SJSA1 (cell line): ENCODE measurements at places on chromosomes 6 and 20. TPM values are rescaled to one million over a fixed set of nuclear protein-coding genes. Genes with fewer than 3 reads are reported as not detected.

GRCh38 chr6:26251354-26252076, 113.5 kb upstream of the BTN3A2 start:
- peak; percentile 72 for DNase-seq

GRCh38 chr20:5214826-5215225, 88.0 kb downstream of the CDS2 start:
- no peak for DNase-seq

- DNase-seq = no peak
Observed at GRCh38 chr6:167245591-167245990, 45.5 kb upstream of the UNC93A start.

DNA sequence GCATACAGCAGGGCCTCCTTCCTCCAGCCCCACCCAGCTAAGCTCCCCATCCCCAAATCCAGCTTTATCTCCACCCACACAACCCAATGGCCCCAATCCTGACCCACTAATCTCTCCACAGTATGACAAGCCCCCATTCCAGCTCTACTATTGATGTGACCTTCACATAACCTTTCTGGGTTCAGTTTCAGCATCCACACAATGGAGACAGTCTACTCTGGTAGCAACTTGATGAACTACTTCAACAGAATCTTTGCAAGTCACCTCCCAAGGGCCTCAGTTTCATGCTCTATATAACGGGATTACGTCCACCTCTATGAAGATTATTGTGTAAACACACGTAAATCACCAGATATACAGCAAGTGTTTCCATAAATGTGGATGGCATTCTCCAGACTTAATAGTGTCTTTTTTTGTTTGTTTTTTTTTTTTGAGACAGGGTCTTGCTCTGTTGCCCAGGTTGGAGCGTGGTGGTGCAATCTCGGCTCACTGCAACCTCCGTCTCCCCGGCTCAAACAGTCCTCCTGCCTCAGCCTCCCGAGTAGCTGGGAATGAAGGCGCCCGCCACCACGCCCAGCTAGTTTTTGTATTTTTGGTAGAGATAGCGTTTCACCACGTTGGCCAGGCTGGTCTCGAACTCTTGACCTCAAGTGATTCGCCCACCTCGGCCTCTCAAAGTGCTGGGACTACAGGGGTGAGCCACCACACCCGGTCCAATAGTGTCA, 1.4 kb downstream of the AHCY start:
- DNase-seq = no peak

GRCh38 chr6:169848946-169849345, 97.5 kb downstream of the ERMARD start:
- no peak for DNase-seq

DNA sequence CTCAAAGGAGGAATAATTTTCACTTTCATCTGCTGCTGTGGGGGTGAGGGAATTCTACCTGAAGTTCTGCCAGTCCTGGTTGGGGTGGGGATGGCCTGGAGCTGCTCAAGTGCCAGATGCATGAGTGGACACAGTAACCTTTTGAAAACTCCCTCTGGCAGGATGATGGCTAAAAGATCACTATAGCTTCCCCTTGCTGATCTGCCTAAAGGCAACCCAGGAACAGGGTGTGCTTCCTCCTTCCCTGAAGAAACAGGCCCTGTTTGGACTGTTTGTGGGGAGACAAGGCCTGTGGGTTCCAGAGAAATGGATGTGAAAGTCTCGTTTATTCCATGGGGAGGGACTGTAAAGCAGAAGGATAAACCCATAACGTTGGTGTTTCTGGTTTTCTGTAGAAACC, 176.9 kb downstream of the DTNBP1 start:
- no peak for DNase-seq

GRCh38 chr6:33985947-33986346, 159.9 kb downstream of the GRM4 start:
- no peak for DNase-seq

GRCh38 chr20:25191689-25192088, 3.8 kb upstream of the ENTPD6 start:
- no peak for DNase-seq

DNA sequence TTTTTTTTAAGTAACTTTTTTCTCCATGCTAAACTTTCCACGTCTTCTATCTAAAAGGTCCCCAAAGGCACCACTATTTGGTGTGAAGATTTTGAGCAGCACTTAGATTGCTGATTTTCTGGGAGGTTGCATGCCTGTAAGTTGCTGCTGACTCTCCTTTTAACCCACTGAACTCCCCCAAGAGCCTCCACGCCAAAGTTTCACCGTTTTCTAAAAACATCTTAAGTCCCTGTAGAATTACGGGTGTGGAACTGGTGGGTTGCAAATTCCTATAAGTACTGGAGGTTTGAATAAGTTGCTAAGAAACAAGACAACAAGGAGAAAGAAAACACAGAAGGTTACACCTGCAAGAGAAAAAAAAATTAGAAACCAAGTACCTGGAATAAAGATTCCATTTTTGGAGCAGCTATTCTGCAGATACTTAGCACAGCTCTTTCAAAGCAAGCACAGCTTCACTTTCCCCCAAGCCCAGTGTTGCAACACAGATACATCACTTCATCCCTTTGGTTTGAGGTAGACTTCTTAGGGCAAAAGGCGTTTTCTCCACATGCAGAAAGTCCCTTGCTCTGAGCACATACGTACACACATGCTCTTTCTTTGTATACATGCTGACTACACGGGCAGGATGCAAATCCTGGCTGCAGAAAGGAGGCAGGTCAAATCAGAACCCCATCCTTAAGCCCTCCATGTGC, 5.0 kb downstream of the JAG1 start:
- no peak for DNase-seq

DNA sequence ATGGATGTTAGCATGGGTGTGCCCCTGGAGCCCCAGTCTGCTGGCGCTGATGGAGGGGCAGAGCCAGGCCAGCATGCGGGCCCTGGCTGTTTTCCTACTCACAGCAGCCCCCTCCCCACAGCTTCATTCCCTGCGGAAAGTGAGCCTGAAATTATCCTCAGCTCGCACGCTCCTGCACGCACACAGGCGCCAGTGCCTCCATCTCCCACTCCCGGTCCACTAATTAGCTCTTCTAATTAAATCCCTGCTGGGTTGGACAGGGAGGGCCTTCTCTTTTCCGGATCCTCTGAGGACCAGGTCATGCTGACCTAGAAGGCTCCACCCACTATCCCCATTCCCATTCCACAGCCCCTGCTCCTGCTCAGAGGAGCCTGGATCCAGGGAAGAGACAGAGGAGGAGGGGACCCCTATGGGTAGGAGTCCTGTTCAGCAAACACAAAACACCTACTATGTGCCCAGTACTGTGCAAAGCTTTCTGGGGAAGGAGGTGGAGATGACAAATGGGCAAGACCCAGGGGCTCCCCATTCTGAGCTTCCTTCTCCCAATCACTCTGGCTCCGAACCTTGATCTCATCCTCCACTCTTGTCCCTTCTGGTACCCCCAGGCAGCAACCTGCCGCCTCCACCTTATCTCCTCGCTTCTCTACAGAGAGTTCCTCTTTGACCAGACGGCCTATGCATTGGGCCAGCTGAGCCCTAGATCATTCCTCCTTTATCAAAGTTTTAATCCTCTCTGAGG, 70.2 kb upstream of the CCDC167 start:
- no peak for DNase-seq

DNA sequence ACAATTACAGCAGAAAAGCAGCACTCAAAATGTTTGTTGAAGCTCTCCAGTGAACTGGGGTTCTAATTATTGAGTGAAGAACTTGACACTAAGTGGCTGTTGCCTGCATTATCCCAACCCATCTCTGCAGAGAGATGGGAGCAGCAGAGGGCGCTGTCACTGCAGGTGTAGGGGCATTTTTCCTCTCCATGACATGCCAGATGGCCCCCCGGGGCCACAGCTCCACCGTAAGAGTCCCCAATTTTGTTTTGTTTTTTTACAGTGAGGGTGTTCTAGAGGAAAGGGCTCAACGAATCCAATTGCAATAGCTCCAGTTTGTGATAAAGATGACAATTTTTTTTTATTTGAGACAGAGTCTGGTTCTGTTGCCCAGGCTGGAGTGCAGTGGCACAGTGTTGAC, 1.9 kb upstream of the FUCA2 start:
- no peak for DNase-seq

GRCh38 chr20:34220561-34220960, 20.7 kb upstream of the ASIP start:
- peak; percentile 73 for DNase-seq

DNA sequence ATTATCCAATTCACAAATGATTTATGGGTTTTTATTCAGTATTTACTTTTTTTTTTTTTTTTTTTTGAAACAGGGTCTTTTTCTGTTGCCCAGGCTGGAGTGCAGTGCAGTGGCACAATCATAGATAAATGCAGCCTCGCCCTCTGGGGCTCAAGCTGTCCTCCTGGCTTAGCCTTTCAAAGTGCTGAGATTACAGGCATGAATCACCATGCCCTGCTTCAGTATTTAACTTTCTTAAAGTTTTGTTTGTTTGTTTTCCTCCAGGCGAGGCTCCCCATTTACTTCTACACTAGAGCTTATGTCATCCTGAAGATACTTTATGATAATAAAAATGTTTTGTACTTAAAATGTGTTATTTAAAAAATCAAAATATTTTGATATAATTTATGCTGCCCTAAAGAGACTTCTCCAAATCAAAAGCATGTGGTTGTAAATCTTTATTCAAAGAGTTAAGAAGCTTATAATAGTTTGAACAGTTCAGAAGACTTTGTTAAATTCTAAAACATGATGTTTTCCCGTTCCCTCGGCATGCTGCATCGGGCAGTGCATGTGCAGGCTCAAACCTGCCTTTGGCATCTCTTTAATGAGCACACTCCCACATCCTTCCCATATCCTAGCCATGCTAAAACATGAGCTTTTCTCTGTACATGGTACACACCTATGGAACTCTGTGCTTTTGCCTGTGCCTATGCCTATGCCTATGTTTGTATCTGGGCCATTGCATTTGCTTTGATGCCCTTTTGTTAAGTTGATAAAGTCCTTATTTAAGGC, 11.0 kb downstream of the SMPDL3A start:
- peak; percentile 57 for DNase-seq

DNA sequence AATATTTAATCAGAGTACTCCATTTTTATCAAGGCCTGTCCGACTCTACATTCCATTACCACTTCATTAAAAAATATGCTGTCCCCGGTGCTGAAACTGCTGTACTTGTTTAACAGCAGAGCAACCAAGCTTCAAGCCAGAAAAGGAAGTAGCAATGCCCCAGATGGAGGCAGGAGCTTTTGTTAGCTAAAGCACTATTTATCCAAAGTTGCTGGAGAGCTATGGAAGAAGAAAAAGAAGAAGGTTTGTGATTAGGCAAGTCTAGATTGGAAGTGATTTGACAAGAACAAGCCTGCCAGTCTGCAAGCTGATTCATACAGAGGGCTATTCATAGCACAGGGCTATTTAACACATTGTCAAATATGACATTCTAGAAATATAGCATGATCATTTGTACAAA, 160.9 kb upstream of the SPTLC3 start:
- no peak for DNase-seq

DNA sequence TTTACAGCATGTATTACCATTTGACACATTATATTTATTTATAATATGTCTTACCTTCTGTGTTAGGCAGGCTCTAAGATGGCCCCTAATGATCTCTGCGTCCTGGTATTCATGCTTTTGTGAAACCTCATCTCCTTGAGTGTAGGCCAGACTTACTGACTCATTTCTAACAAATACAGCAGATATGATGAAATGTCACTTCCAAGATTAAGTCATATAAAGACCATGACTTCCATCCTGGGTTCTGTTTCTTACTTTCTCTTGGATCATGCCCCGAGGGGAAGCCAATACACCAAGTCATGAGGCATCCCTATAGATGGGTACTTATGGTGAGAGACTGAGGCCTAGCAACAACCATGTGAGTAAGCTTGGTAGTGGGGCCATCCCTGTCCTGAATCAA, 30.2 kb downstream of the ZHX3 start:
- DNase-seq = no peak

DNA sequence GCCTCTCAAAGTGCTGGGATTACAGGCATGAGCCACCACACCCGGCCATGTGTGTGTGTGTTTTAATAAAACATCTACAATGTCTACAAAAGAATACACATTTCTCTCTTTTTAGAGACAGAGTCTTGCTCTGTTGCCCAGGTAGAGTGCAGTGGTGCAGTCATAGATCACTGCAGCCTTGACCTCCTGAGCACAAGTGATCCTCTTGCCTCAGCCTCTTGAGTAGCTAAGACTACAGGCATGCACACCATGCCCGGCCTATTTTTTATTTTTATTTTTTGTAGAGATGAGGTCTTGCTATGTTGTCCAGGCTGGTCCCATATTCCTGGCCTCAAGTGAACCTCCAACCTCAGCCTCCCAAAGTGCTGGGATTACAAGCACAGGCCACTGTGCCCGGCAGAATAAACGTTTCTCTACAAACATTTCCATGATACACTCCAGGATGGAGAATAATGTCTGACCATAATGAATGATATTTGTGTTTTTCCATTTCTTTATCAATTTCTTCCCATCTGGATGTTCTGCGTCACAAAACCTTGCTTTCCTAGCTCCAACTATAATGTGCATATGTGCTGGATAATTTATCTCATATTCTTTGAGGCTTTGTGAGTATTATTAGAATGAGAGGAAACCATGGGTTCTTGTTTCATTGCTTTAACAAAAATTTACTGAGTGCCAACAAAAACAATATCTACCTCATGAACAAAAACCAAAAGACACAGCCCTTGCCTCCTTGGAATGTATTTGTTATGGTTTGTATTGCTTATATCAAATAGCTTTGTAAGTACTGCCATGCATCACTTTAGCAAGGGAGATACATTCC, 28.6 kb upstream of the CCN2 start:
- no peak for DNase-seq

DNA sequence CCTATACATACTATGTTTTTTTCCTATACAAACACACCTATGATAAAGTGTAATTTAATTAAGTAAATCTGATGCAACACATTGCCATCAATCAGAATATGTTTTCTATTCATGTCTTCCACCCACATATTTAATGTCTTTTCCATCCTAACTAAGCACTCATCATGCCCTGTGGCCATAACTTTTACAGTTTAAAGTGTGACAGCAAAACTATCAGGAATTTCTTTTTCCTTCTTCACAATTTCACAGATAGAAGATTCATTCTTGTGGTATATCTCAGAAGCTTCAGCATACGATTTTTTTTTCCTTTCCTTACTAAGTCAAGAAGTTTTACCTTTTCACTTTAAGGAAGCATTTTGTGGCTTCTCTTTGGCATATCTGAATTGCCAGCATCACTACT, 7.0 kb upstream of the BEND6 start:
- DNase-seq = no peak

GRCh38 chr6:114611696-114612095, 268.9 kb upstream of the HS3ST5 start:
- DNase-seq = no peak

GRCh38 chr6:128570680-128571063, 50.3 kb upstream of the PTPRK start:
- no peak for DNase-seq

- DNase-seq = no peak
Observed at GRCh38 chr6:13573669-13574110, 711 bp upstream of the SIRT5 start.

- DNase-seq = peak; percentile 37
Observed at GRCh38 chr20:59825944-59826759, 107.3 kb downstream of the SYCP2 start.

GRCh38 chr6:107714104-107714503, 110.0 kb downstream of the SCML4 start:
- no peak for DNase-seq

- no peak for DNase-seq
Observed at GRCh38 chr20:58693226-58694006, 816 bp downstream of the NPEPL1 start.

The MLIP gene
- not detected in 2 replicates for total RNA-seq

The BPIFB4 gene
- total RNA-seq = not detected in 2 replicates

The C20orf141 gene
- total RNA-seq = not detected in 2 replicates

The RGL2 gene
- 24.5 and 35.7 TPM in 2 replicates for total RNA-seq

The CLPSL2 gene
- total RNA-seq = not detected in 2 replicates

The SIRPD gene
- not detected in 2 replicates for total RNA-seq

The HLA-DRA gene
- total RNA-seq = not detected in 2 replicates

The SLPI gene
- not detected in 2 replicates for total RNA-seq

The C6orf52 gene
- total RNA-seq = 0.50 and 2.2 TPM in 2 replicates

The STK35 gene
- 15.0 and 22.1 TPM in 2 replicates for total RNA-seq
